ENCODE measurements at places on chromosomes 5 and 9. TPM values are rescaled to one million over a fixed set of nuclear protein-coding genes. Genes with fewer than 3 reads are reported as not detected.
A peak's percentile ranks its signal among the peaks of the same experiment; 100 is the strongest.

GRCh38 chr9:130872912-130873503 is 23.6 kb downstream of the QRFP start:
- DNase-seq, result no peak

- no peak for DNase-seq
Measured at GRCh38 chr5:99138911-99139310, 210.1 kb upstream of the CHD1 start.

DNA sequence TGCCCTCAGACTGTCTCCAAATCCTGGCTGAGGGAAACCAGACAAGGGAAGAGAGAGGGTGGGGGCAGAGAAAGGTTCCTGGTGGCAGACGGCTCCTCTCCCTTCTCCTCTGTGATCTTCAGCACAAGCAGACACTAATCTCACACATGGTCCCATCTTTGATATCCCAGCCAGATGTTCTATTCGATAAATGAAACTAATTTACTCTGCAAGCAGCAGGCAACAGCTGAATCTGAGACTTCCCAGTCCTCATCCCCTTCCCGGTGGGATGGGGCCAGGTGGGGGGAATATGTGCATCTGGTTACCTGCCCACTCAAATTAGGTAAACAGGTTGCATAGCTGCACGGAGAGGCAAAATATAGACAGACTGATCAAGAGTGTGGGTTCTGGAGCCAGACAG is 208.9 kb upstream of the PANK3 start:
- no peak for DNase-seq

DNA sequence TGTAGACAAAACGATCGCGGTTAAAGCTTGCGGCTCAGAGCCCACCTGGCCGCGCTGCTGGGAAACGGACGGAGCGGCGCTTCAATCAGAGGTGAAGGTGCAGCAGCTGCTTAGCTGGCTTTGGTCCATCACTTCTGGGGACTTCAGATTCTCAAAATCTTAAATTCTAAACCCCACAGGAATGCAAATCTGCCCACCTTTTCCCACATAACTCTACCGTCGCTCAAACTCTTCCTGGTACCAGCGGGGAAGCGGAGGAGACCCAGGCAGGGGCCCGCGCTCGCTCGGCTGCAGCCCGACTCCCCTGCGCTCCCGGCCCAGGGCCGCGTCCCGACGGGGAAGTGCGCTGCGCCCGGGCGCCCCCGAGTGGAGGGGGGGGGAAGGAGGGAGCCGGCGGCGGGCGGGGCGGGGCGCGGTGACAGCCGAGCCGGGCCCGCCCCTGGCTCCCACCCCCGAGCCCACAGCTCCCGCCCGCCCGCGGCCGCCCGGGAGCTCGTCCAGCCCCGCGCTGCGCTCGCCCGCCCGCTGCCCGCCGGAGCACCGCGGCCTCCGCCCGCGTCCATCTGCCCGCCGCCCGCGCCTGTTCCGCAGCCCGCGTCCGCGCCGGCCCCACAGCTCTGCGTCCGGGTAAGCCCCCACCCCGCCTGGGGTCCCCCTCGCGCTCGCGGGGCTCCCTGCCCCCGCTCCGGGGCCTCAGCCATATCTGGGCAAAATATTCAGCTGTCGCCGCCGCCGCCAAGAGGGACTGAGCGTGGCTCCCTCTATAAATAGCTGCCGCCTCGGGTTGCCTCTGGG is at the start of gene TMOD1:
TMOD1 (plus strand) TSS at position 490 of the 795 bp plus-strand sequence. CDS start 22,523 bp downstream, outside the sequence.
- DNase-seq, result peak; percentile 59

Gene HTR4
- not detected for total RNA-seq

DNA sequence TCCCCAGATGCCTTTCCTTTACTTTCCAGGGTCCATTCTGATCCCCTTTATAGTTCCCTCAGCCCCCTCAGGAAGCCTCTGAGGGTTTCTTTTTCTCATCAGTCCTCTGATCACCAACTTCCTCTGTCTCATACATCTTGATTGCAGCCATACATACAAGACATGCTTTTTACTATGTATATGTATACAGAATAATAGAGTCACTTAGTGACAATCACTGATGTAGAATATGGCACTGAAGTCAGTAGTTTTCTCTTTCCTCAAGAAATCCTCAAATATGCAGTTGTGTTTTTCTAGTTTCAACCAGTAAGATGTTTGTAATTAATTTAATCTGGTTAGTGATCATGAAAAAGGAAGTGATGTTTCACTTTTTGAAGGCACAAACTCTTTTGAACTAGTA is 364.1 kb downstream of the MAN2A1 start:
- no peak for DNase-seq

Gene ELOVL7
- total RNA-seq, result 8.0 TPM

DNA sequence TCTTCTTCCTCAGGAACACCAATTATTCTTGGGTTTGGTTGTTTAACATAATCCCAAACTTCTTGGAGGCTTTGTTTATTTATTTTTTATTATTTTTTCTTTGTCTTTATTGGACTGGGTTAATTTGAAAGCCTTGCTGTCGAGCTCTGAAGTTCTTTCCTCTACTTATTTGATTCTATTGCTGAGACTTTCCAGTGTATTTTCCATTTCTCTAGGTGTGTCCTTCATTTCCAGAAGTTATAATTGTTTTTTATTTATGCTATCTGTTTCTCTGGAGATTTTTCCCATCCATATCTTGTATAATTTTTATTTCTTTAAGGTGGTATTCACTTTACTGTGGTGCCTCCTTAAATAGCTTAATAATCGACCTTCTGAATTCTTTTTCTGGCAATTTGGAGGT is 8.8 kb upstream of the RIOK2 start:
- DNase-seq, result no peak

DNA sequence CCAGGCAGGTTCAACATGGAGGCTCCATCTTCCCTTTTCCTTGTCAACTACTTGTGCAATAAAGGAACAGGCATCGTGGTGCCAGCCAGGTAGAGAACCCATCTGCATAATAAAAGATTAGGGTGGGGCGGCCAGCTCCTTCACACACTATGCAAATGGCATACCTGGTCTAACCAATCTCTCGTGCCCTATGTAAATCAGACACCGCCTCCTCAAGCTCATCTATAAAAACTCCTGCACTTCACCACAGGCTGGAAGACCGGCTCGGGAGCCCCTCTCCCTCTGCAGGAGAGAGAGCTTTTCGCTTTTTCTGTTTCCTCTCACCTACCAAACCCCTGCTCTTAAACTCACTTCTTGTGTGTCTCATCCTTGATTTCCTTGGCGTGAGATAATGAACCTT is 244.3 kb upstream of the PUM3 start:
- DNase-seq, result no peak

Gene ARAP3
- 5.5 TPM for total RNA-seq

- DNase-seq, result peak; percentile 33
Measured at GRCh38 chr5:78627175-78627574, 21.4 kb downstream of the LHFPL2 start.

Gene FAM78A
- total RNA-seq, result 0.71 TPM

GRCh38 chr9:129242191-129242941 is 64.3 kb upstream of the IER5L start:
- no peak for DNase-seq
